ENCODE measurements at places on chromosomes 4 and X. TPM values are rescaled to one million over a fixed set of nuclear protein-coding genes. Genes with fewer than 3 reads are reported as not detected.

CYBB gene
- not detected for total RNA-seq

DNA sequence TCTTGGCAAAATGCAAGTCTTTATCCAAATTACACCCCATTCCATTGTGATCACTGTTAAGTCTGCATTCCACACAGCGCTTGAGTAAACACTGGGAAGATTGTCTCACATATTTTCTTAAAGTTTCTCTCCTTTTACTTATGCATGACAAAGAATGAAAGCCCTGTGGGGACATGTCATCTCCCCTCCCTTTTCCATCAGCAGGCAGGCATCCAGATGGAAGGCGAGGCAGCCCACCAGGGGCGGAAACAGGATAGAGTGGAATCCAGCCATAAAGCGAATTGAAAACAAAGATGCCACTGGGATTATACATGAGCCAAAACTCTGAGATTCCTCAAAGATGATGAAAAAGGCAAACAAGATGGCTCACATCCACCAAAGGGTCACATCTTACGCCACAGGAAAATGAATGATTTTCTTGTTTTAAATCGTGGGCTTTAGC, 78.2 kb downstream of the AFAP1 start:
- peak; percentile 88 for DNase-seq

SNCA gene
- total RNA-seq = 31.6 TPM

F9 gene
- total RNA-seq = not detected

NEUROG2 gene
- total RNA-seq = not detected

GRCh38 chr4:113270520-113271319, 221.3 kb downstream of the ANK2 start:
- no peak for DNase-seq
